ENCODE measurements at places on chromosomes 7 and 10.

DNA sequence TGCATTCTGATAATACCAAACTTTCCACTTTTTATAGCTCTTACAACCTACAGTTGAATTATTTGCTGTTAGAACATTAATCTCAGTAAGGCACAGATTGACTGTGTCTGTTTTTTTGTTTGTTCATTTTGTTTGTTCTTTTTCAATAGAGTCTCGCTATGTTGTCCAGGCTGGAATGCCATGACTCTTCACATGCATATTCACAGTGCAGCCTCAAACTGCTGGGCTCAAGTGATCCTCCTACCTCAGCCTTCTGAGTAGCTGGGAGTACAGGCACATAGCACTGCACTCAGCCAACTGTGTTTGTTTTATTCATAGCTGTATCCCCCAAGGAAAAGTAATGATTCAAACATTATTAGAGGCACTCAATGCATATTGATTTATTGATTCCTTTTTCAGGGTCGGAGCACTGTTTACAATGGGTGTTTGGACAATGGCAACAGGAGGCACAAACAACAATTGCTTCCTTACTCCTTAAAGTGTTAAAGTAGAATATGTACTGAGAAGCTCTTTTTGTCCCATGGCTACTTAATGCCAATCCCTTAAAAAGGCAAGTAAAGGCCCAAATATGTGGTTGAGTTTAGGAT, 61.1 kb downstream of the SNX13 start:
- DNase-seq = no peak

DNA sequence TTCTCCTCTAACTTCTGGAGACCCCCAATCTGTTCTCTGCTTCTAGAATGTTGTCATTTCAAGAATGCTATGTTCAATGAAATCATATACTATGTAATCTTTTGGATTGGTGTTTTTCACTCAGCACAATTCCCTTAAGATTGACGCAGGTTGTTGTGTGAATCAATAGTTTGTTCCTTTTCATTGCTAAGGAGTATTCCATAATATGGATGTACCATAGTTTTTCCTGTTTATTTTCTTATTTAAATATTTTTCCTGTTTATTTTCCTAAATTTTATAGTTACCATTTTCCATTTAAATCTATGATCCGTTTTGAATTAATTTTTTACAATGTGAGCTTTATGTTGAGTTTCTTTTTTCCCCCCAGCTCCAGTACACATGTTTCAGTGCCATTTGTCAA, 604.5 kb downstream of the SUGCT start:
- DNase-seq = no peak

- DNase-seq = no peak
Measured at GRCh38 chr7:2521952-2522591, 2.5 kb downstream of the LFNG start.

GRCh38 chr10:71770255-71770654, 3.1 kb downstream of the VSIR start:
- no peak for DNase-seq

GRCh38 chr7:50142425-50143017, 49.5 kb upstream of the ZPBP start:
- no peak for DNase-seq

DNA sequence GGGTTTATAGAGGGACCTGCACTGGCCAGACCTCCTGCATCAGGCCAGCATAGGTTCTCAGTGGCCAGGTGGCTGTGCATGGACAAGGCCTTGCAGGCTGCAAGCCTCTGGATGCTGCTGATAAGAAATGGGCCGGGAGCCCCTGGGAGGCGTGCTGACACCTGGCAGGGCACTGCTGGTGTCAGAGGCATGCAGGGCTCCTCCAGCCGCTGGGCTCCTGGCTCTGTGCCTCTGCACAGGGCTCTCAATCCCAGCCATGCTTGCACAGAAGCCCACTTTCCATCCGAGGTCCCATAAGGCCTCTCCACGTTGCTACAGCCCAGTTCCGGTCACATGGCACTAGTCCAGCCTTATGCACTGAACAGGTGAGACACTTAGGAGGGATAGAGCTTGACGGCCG, 27.3 kb downstream of the ANTXRL start:
- DNase-seq = no peak

- DNase-seq = no peak
Measured at GRCh38 chr10:2351566-2351965, 614.2 kb upstream of the ADARB2 start.

DNA sequence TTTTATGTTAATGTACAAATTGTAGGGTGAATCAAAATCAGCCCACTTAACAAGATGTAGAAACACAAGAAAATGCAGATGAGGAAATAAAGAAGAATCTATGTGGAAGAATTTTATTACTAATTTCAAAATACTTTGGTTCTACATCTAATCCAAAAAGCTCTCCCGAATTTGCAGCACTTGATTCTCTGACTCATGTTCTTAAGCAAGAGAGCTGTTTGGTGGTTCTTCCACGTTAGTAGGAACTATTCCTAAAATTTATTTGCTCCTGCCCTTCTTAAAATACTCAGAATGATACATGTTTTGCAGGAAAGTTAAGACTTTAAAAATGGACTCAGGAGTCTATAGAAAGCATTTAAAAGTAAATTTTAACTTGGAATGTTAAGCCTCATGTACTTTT, 91.8 kb downstream of the ZMYND11 start:
- no peak for DNase-seq

GRCh38 chr10:398954-399353, 263.7 kb downstream of the ZMYND11 start:
- no peak for DNase-seq

DNA sequence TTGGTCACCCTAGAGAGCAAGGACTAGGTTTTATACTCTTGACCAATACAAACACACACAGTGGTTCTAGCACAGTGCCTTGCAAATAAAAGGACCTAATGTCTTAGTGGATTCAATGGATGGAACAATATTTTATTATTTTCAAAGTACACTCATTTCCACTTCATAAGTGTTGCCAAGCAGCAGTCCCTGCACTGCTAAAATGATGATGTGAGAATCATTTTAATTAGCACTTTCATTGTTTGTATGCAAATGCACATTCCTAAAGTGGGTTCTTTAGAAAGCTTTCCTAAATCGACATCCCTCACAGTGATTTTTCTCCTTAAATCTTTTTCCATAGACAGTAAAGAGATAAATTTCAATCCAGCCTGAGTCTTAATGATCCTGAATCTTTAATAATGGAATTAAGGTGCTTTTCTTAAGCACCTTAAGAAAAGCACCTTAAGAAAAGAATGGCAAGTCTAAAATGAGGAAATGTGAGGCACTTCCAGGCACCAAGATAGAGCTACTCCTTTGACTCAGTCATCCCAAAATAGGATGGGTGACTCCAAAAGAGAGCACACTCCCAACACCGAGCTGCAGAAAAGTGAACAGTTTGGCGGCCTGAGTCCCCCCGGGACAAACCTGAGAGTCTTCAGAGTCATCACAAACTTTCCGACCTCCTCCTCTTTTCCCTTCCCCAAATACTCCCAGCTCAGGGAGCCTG, 84.5 kb downstream of the SORBS1 start:
- DNase-seq = no peak

DNA sequence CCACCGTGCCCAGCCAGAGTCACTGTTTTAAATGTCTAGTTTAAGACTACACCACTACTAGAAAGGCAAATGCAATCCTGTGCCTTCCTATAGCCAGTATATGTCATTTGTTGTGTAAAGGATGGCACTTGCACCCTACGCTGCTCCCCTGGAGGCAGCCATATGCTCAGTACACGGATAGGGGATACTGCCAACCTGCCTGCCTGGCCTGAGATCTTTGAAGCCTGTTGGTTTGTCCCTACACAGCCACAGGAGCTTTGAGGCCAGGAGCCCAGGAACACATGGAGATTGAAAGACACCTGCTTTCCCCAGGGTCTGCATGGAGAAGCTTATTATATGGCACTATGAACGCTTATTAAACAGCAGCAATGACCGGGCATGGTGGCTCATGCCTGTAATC, 2.3 kb upstream of the SCRN1 start:
- no peak for DNase-seq

- DNase-seq = no peak
Measured at GRCh38 chr10:61279400-61279799, 173.8 kb downstream of the TMEM26 start.

- no peak for DNase-seq
Measured at GRCh38 chr10:127977357-127978009, 70.6 kb downstream of the PTPRE start.

DNA sequence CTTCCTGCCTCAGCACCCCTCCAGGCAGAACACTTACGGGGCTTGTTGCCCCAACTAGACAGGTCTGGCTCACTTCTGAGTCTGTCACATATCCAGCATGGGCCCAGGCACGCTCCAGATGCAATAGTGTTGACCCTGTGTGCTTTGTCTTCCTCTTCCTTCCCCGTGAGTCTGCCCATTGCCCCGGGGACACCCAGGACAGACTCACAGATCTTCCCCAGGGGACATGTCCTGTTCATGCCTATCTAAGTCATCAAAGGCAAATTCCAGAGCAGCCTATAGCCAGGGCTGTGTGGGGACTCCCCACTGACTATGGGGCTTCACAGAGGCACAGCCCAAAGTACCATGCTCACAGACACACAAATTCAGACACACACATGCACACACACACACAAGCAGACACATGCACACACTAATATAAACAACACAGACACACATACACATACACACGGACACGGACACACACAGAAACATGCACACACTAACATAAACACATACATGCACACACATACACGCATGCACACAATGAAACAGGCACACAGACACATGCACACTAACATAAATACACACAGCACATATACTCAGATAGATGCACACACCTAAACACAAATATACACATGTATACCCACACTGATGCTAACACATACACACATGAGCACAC, 175.8 kb downstream of the KCNMA1 start:
- no peak for DNase-seq

- no peak for DNase-seq
Measured at GRCh38 chr10:80110986-80111385, 21.5 kb upstream of the PLAC9 start.

DNA sequence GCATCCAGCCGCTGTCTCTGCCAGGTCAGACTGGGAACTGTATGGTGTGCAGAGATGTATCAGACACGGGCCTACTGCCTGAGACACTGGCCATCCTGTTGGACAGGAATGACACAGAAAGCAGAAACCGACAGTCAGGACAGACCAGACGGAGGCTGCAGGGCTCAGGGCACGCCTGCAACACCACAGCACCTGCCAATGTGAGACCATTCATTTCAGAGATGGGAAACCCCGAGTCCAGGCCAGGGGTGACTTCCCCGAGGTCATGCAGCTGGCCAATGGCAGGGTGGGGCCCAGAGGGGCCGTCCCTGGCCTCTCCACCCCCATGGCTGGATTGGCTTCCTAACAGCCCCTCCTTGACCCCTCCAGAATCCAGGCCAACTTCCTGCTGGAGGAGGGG, 34.7 kb downstream of the GRID1 start:
- DNase-seq = no peak

- no peak for DNase-seq
Measured at GRCh38 chr7:36686499-36686898, 37.8 kb downstream of the AOAH start.

- no peak for DNase-seq
Measured at GRCh38 chr10:12966067-12966466, 35.4 kb downstream of the CCDC3 start.

GRCh38 chr7:131331806-131332205, 4.1 kb downstream of the MKLN1 start:
- no peak for DNase-seq

Measured in right renal cortex interstitium (tissue), 3 donors.